ENCODE measurements at places on chromosomes 16 and 17. TPM values are rescaled to one million over a fixed set of nuclear protein-coding genes. Genes with fewer than 3 reads are reported as not detected.

GRCh38 chr16:81705261-81705660 lies 73.8 kb upstream of the PLCG2 start:
- no peak for DNase-seq

GRCh38 chr17:46027048-46027975 lies 28.3 kb downstream of the STH start:
- no peak for DNase-seq

DNA sequence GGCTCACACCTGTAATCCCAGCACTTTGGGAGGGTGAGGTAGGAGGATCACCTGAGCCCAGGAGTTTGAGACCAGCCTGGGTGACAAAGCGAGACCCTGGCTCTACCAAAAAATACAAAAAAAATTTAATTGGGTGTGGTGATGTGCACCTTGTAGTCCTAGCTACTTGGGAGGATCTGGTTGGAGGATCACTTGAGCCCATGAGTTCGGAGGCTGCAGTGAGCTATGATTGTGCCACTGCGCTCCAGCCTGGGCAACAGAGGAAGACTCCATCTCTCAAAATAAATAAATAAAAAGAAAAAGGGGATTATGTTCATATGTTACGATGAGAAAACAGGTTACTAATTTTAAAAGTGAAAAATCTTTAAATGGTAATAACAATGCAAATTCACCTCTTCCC lies 996 bp downstream of the MLKL start:
- DNase-seq, result no peak

- no peak for DNase-seq
Measured at GRCh38 chr16:55491691-55492090, 12.7 kb downstream of the MMP2 start.

The STAT5A gene
- total RNA-seq, result 13.8 TPM

The TERB1 gene
- under 0.01 TPM for total RNA-seq

All from fibroblast of villous mesenchyme (primary cell).